AG04449 (cell line): ENCODE measurements at places on chromosomes 16 and 17.

- no peak for DNase-seq
These were observed at the start of gene WDR81 for GRCh38 chr17:1724351-1724868. Gene WDR81 (plus strand): TSS chr17:1724704. CDS start chr17:1724960, 256 bp downstream.

GRCh38 chr16:87555647-87556046 lies 46.7 kb upstream of the JPH3 start:
- DNase-seq, result no peak

GRCh38 chr17:28733346-28733745 lies 4.8 kb downstream of the NEK8 start:
- no peak for DNase-seq

GRCh38 chr16:10031473-10031872 lies 150.8 kb downstream of the GRIN2A start:
- DNase-seq, result no peak

DNA sequence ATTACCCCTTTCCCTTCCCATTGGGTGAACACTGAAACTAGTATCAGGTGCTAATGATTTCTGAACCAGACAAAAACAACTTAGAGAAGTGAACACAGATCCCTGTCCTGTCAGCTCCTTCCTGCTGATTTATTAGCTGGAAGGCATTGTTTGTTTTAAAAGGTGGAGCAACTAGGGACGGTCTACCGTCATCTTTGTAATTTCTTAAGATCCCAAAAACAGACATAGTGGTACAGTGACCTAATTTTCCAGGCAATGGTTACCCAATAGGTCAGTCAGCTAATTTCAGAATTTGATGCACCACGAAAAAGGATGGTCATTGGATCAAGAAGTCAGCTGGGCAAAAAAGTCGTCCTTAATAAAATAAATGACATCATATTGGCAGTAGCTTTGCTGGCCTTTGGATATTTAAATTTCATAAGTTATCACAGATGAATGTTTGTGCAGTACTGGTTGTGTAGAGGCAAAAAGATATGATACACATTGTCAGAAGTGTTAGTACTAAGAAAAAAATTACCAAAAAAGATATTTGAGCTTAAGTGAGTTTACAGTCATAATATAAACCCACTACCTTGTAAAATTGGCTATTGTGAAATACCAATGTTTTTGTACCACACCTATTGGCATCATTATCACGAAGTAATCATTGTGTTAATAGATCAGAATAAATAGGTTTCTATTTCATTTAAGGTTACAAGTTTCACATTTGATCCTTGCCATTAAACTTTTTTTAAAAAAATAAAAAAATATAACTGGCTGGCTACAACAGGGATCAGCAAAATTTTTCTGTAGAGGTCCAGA lies 27.2 kb upstream of the KCNJ16 start:
- DNase-seq, result no peak

DNA sequence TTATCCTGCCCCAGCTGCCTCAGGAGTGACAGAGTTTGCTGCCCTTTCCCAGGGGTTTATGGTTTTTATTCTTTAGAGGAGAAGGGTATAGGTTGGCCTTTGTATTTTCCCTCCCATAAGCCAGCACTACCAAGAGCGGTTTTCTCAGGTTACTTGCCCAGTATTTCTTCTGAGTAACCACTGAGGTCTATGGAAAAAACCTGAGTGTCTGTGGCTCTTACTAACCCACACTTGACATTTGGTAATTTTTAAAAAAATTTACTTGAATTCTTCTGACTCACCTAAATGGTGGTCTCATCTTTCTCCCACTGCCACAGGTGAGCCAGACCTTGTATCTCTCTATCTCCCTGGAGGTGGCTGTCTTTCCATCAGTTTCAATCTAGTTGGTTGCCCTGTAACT lies 6.0 kb downstream of the SLC7A6 start:
- DNase-seq, result no peak

DNA sequence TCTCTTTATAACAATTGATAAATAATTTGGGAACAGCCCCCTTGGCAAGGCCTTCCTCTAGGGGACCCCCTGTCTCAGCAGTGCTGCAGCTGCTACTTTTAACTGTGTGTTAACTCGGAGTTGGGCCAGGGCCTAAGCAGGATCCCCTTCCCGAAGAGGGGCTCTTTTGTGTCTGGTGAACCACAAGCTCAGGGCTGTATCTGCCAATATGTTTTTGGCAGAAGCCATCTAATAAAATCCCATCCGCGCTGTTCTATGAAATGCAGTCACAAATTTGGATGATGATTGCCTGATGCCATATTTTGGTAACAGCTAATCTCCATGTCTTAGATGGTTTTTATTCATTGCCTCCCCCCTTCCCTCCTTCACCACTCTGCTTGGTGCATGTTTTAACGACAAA lies 267.7 kb downstream of the FTO start:
- DNase-seq, result no peak

- DNase-seq, result no peak
These were observed 7.5 kb downstream of the CD7 start for GRCh38 chr17:82309656-82310570.

- no peak for DNase-seq
These were observed 4.1 kb downstream of the ACE start for GRCh38 chr17:63480826-63481487.

DNA sequence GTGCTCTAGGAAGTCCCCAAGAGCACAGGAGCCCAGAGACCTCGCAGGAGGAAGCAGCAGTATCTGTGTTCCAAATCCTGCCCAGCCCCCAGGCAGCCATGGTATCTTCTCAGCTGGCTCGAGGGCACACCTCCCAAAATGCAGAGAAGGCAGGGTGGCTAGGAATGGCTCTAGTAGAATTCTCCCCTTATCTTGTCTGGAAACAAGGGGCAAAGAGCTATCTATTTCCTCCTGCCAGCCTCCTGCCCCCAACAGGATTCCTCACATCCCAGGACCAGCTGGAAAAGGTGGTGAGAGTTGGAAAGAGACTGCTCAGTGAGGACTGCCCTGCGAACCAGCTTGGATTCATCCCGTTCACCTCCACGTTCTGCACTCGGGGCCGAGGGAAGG lies 8.6 kb upstream of the TSPOAP1 start:
- DNase-seq, result no peak

- DNase-seq, result peak; percentile 40
These were observed 115.6 kb upstream of the CDH5 start for GRCh38 chr16:66250686-66251431.

GRCh38 chr16:89319886-89320781 lies 102.6 kb downstream of the ZNF778 start:
- no peak for DNase-seq

DNA sequence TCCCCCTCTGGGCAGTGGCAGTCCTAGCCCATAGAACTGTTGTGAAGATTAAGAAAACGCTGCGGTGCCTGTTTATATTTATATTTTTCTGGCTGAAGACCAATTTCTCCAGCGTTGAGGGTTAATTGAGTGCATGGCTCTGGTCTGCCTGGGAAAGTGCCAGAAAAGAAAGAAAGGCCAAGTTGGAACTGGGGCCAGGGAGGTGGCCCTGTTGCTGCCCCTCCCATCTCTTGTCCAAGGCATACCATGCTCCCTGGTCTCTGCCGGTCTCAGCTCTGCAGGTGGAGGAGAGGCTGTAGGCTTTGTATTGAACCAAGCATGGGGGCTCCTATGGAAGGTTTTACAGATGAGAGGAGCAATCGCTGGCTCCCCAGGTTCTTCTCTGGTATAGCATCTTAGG lies 124.7 kb downstream of the MGAT5B start:
- DNase-seq, result no peak

DNA sequence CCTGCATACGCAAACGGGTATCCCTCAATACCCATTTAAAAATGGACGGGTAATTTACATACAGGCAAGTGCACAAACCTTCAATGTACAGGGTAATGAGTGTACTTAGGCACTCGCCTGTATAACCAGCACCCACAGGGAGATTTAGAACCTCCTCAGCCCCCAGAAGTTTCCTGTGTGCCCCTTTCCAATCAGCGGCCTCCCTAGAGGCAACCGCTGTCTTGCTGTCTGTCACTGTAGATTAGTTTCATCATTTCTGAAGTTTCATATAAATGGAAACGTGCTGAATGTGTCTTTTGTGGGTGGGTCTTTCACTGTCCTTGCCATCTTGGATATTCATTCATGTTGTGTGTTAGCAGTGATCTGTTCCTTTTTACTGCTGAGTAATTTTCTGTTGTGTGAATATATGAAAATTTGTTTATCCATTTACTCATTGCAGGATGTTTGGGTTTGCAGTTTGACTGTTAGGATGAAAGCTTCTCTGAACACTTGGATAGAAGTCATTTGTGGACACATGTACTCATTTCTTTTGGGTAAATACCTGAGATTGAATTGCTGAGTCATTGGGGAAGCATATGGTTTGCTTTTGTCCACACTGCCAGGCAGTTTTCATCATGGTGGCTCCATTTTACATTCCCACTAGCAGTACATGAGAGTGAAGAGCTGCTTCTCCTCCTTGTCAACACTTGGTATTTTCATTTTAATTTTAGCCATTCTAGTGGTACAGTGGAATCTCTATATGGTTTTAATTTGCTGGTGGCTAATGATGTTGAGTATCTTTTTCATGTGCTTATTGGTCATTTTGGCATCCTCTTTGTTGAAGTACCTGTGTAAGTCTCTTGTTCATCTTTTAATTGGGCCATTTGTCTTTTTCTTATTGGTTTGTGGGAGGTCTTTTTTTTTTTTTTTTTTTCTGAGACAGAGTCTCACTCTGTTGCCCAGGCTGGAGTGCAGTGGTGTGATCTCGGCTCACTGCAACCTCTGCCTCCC lies 2.1 kb upstream of the ADCY7 start:
- no peak for DNase-seq

- DNase-seq, result no peak
These were observed 7.9 kb downstream of the USP7 start for GRCh38 chr16:8955828-8956227.

DNA sequence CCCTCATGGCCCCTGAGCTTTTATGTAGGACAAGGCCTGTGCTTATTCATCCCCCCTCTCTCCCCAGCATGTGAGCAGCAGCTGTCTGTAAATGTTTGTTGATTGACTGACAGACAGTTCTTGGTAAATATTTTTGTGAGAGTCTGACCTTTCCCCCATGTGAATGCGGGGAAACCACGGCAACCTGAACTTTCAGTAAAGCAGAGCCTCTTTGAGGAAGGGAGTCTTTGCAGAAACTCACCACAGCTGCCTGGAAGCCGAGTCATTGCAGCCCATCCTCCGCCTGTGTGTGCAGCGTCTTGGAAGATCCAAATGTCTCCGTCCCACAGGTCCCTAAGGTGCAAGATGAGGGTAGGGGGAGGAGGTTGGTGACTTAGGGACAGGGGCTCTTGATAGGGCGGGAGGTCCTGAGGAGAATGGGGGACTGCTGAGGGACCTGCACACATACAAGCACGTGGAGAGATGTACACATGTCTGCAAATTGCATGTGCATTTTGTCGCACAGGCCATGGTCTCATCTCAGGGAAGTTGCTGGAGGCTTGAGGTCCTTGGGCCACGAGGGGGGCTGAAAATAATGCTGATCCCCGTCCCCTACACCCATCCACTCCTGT lies 23.0 kb upstream of the IL21R start:
- DNase-seq, result no peak

DNA sequence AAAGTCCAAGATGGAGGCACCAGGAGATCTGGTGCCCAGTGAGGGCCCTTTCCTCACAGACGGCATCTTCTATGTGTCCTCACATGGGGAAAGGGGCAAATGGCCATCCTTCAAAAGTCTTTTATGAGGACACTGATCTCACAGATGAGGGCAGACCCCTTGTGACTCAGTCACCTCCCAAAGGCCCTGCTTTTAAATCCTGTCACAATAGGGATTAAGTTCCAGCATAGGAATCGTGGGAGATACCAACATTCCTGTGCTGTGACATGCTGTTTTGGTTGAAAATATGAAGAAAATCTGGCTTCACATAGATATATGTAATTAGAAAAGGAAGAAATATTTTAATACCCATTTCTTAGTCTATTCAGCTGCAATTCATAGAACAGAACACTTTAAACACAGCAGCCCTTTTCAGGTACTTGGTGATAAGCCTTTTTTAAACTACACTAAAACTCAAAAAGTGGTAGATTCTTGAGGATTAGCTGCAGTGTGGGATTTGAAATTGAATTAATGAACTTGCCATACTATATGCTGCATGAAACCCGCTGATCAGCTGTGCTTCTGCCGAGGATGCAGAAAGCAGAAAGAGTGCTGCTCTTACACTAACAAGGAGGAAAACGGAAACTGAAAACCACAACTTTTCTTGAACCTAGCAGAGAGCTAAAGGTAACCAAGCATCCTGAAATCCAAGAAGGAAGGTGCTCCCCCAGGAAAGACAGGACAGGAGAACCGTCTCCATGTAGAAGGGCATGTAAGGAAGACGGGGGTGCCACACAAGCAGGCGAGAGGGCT lies 32.7 kb downstream of the VPS53 start:
- peak; percentile 81 for DNase-seq

GRCh38 chr17:39352511-39352910 lies 48.9 kb downstream of the FBXL20 start:
- DNase-seq, result no peak
